ENCODE measurements at places on chromosomes 12 and 14.

DNA sequence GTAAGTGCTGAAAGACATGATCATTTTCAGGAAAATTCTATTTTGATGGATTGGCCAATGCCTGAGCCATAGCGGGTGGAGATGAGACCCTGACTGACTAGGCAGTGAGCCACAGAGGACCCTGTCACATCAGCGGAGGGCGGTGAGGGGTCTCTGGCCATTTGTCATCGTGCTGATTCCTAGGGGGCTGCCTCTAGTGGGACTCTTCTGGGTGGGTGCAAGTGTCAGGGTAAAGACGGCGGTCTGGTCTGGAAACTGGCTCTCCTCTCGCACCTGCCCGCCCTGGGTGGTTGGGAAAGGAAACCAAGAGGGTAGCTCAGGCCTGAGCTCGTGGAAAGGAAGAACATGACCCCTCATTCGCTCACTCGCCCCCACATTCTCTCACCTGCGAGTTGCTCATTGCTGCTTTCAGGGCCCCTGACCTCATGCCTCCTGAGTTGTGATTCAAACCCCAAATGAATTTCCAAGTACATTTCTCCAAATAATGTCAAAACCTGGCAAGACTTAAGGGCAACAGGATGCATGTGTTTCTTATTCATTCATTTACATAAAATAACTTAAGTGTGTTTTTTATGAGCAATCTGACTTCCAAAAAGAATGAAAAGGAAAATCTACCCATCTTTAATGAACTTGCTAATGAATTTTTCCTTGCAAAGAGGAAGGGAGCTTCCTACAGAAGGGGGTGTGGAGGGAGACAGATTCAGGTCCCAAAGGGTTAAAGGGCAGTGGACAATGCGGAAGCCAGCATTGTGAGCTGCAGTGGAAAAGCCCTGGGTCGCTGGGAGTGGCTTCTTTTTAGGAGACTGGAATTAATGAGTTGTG lies 12.8 kb downstream of the MEG3 start:
- DNase-seq = no peak

DNA sequence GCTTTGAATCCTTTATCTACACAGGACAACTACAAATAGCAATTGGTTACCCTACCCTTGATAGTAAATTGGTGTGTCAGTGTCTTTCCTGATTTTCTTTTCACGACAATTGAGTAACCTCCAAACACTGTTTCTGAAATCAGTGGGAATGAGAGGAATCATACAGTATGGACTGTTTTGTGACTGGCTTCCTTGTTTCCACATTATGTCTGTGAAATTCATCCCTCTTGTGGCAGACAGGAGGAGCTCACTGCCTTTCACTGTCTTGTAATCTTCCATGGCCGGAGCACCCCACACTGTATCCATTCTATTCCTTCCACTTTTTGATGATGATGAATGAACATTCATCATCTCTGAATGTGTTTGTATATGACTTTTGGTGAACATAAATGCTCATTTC lies 164.0 kb upstream of the PZP start:
- no peak for DNase-seq

DNA sequence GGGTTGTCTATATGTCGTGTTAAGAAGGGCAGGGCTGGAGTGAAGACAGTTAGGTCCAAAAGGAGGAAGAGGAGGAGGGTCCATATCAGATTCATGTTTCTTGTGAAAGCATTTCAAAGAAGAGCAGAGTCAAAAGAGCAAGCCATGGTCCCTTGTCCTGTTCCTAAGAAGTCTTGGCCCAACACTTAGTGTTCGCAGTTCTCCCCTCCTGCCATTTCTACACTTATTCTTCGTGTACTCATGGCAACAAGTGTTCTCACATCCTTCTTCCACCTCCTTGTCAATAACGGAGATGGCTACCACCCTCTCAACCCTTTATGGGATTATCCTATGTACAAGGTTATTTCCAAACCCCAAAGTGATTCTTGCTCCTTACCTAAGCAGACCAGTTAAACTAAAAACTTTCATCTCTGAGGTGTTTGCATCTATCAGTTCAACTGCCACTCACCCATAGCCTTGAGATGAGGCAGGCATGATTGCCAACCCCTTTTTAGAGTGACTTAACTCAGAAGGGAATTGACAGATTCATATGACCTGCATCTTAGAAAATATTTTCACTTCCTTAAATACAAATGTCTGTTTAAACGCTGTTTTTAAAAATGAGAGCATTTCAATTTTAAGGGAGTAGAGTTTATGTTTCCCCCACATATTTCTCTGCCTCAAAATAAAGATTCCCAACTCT lies 19.8 kb upstream of the RNASE2 start:
- DNase-seq = no peak

- DNase-seq = no peak
Observed at GRCh38 chr12:12722435-12723148, 5.4 kb downstream of the CDKN1B start.

- DNase-seq = no peak
Observed at GRCh38 chr12:34291001-34291400, 268.7 kb downstream of the ALG10 start.

GRCh38 chr14:56087671-56088471 lies 30.3 kb upstream of the PELI2 start:
- DNase-seq = no peak

GRCh38 chr12:13454991-13455777 lies 258.7 kb downstream of the EMP1 start:
- DNase-seq = no peak

DNA sequence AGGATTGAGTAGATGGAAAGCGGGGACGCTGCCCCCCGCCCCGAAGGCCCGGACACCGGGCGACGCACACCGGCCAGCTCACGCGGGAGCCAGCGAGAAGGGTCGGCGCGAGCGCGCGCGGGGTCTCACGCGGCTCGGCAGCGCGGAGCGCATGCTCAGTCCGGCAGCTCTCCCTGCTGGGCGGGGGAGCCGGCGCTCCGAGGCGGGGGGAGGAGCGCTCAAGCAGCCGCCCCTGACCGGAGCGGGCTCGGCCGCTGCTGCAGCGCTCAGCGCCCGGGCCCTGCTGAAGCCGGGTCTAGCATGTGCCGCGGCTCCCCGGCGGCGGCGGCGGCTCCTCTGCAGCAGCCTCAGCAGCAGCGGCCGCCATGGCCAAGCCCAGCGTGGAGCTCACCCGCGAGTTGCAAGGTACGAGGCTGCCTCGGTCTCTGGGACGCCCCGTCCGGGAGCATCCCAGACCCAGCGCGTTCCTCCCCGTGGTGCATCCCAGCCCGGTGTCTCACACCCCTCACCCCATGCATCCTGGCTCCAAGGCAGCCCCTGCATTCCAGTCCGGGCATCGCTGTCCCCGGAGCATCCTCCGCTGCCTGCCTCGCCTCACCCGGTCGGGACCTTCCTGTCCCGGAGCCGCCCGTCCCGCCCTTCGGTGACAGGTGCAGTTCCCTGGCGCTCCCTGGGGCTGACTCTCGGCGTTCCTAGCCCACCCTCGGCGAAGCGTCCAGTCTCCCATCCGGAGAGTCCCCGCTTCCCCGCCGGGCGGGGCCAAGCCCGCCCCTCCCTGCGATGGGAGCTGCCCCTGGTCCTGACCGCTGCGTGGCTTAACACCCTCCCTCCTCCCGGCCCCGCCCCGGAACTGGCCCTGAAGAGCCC lies at the start of gene CARMIL3:
CARMIL3 (plus strand) TSS at position 221 of the 867 bp plus-strand sequence; CDS start at position 366, 145 bp downstream.
- DNase-seq = no peak

GRCh38 chr14:92425101-92425500 lies 88.5 kb upstream of the RIN3 start:
- DNase-seq = no peak

- no peak for DNase-seq
Observed at GRCh38 chr12:91100906-91101305, 10.4 kb downstream of the LUM start.

GRCh38 chr12:48994224-48995085 lies 4.7 kb downstream of the DDN start:
- no peak for DNase-seq

DNA sequence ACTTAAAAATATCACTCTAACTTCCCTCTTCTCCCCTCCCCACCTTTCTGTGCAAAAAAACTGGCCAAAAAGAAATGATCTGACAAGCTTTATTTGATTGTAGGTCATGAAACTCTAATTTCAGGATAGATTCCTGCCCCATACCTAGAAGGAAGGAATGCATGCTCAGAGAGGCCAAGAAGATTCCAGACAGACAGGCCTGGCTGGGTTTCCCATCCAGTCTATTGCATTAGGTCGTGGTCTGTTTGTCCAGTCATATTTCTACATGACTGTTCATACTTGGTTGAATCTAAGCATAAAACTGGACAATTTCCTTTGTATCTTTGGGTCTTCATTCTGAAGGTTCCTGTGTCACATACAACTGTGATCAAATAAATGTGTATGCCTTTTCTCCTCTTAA lies 20.0 kb upstream of the SLC15A5 start:
- DNase-seq = no peak

Measured in stimulated activated CD8-positive, alpha-beta memory T cell treated with anti-CD3 and anti-CD28 coated beads, Interleukin-4, amount 100 ng/mL, for 4 hours (primary cell).